Astrocyte (in vitro differentiated cells and primary cell): ENCODE measurements at places on chromosomes 1 and 21. TPM values are rescaled to one million over a fixed set of nuclear protein-coding genes. Genes with fewer than 3 reads are reported as not detected.

DNA sequence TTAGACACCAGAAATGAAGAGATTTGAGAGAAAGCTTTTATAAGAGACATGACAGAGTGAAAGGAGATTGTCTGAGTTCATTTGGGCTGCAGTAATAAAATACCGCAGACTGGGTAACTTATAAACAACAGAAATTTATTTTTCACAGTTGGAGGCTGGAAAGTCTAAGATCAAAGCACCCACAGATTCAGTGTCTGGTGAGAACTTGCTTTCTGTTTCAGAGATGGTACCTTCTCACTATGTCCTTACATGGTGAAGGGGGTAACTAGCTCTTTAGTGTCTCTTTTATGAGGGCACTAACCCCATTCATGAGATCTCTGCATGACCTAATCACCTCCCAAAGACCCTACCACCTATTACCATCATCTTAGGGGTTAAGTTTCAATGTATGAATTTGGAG is 30.9 kb upstream of the FCRL4 start:
- DNase-seq: no peak

DNA sequence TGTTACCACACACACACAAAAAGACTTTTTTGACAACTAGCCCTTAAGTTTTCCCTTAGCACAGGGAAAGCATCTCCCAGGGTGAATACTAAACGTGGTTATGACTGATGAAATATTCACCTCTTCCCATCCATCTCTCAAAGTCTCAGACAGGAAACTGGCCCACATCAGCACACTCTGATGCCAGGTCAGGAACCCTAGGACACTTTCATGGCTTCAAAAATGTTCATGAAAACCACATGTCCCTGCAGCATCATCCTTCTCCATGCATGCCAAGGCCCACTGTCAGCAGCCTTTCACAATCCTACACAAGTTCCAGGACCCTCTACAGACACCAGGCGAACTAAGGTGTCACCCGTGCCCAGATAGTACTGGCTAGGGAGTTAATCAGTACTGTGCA is 68.7 kb downstream of the DNTTIP2 start:
- peak; percentile 34 for DNase-seq

DNA sequence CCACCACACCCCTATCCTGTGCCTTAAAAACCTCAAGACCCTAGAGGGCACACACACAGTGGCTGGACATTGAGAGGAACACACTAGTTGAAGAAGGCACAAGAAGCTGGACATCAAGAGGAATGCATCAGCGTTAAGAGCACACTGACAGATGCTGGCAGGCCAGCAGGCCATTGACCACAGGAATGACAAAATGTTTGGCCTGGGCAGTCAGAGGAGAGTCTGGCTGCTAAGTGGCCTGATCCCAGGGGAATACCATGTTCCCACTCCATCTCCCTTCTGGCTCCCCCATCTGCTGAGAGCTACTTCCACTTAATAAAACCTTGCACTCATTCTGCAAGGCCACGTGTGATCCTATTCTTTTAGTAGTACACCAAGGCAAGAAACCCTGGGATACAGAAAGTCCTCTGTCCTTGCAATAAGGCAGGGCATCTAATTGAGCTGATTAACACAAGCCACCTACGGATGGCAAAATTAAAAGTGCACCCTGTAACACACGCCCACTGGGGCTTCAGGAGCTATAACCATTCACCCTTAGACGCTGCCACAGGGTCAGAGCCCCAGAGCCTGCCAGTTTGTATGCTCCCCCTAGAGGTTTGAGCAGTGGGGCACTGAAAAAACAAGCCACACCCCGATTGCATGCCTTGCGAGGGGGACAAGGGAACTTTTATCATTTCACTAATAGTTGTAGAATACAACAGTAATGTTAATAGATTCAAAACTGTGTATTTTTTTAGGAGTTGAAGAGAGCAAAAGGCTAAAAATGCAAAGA is 1216.1 kb upstream of the NCAM2 start:
- no peak for DNase-seq

GRCh38 chr1:84442256-84442655 is 36.8 kb upstream of the RPF1 start:
- DNase-seq: peak; percentile 90

The DNASE2B gene
- not detected in 2 replicates for total RNA-seq

The FGR gene
- total RNA-seq: 0.17 TPM in 1 of 2 replicates, not detected in the other

DNA sequence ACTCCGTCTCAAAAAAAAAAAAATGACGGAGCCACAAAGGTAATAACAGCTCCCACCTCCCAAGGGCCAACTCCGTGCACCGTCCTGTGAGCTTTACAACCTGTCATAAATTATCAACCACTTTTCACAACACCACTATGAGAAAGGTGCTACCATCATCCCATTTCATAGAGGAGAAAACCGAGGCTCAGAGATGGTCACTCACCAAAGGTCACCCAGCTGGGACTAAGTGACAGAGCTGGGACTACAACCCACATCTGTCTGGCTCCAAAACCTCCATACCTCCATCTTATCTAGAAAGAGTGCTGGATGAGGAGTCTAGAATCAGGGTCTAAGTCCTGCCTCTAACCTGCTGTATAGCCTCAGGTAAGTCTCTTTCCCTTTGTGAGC is 43.6 kb upstream of the ECE1 start:
- no peak for DNase-seq

The STIL gene
- total RNA-seq: 5.1 and 8.8 TPM in 2 replicates

- peak; percentile 55 for DNase-seq
Measured at GRCh38 chr1:87045761-87046304, 131.4 kb downstream of the HS2ST1 start.

DNA sequence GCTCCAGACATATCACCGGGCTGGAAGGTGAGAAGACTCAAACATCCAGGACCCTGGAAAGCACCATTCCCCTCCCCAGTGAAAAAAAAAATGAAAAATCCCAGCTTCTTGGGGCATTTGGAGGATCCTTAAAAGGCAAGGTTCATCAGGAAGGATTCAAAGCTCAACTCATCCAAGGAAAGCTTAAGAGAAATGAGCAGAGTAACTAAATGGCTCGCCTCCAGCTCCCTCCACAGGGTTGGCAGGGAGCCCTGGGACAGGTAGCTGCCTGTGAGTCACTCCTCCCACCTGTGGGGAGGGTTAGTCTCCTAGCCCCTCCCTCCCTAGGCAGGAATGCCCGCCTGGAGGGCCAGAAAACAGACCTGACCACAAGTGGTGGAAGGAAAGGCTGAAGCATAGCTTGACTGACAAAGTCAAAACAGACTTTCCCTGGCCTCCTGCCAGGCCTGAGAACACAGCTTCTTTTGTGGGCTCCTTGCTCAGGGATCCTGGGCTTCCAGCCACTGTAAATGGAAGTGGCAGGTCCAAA is 712 bp upstream of the LAMB3 start:
- DNase-seq: peak; percentile 67

DNA sequence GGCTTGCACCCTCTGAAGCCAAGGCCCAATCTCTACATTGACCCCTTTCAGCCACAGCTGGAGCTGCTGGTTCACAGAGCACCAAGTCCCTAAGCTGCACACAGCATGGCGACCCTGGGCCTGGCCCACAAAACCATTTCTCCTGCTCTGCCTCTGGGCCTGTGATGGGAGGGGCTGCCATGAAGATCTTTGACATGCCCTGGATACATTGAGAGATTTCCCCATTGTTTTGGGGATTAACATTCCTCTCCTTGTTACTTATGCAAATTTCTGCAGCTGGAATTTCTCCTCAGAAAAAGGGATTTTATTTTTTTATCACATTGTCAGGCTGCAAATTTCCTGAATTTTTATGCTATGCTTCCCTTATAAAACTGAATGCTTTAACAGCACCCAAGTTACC is 235.8 kb downstream of the COL11A1 start:
- DNase-seq: no peak

GRCh38 chr1:108193333-108193732 is 6.8 kb downstream of the SLC25A24 start:
- DNase-seq: no peak

- no peak for DNase-seq
Measured at GRCh38 chr21:32413015-32413504, 554 bp downstream of the EVA1C start.

GRCh38 chr1:90712153-90712856 is 4.8 kb downstream of the BARHL2 start:
- DNase-seq: no peak

GRCh38 chr21:29164323-29164942 is 34.0 kb downstream of the MAP3K7CL start:
- DNase-seq: peak; percentile 71

DNA sequence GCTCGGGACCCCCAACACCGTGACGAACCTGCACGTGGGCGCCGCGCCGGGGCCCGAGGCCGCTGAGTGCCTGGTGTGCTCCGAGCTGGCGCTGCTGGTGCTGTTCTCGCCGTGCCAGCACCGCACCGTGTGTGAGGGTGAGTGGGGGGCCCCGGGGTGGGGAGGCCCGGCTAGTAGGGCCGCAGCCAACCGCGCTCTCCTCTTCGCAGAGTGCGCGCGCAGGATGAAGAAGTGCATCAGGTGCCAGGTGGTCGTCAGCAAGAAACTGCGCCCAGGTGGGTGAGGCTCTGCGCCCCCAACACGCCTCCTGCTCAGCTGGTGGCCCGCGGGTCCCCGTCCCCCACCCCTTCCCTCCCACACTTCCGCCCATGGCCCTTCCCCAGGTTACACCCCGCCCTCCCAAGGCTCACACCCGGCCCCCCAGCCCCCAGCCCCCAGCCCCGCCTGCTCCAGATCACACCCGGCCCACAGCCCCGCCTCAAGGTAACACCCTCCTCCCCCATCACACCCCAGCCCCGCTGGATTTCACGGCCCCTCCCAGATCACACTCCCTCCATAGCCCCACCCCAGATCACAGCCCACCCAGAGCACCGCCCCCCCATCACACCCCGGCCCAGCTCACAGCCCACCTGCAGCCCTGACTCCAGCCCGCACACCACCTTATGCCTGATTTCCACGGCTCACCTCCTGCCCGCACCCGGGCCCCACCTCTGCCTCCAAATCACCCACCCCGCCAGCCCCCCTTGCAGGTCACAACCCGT is 2.4 kb upstream of the MMP23B start:
- no peak for DNase-seq

The HLCS gene
- total RNA-seq: 20.9 and 24.3 TPM in 2 replicates

DNA sequence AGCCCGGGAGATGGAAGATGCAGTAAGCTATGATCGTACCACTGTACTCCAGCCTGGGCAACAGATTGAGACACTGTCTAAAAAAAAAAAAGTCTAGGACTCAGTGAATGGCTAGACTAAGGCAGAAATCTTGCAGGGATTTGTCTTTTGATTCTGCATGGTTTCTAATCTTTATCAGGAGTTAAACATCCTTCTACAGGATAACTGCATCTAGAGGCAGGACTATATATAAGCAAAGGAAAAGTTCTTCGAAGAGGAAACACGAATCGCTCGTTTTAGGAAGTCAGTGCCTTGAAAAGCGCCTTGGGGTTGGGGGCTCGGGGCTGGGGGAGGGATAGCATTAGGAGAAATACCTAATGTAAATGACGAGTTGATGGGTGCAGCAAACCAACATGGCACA is 602 bp upstream of the UFC1 start:
- DNase-seq: no peak

DNA sequence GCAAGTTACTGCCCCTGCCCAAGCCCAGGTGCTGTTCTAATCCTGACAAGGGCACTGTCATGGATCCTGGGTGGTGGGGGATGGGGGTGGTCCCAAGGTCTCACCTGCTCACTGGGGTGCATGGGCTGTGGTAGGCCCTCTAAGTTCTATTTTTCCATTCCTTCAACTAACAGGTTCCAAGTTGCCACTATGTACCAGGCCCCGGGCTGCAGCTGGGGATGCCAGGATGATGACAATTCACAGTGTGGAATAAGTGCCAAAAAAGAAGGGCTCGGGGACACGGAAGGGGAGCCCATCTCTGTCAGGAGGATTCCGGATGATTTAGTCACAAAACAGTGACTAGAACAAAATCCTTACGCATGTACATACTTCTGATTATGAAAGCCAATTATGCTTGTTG is 76.0 kb downstream of the STUM start:
- DNase-seq: no peak

DNA sequence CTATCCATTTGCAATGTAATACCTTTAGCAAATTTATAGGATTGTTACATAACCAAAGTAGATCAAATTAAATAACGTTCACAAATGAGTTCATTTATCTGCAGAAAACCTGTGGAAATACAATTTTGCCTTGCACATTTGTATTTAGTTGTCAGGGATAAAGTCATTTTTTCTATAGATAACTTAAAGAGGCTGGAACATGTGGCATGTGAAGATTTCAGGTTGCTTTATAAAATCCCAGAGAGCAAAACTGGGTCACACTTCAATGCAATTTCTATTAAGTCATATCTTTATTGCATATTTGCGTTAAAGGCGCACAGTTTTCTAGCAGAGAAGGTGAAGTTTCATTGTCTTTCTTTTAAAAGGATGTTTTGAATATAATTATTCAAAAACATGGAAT is 342.4 kb downstream of the USP25 start:
- no peak for DNase-seq

- DNase-seq: no peak
Measured at GRCh38 chr21:16663436-16663835, 849.4 kb upstream of the CXADR start.

GRCh38 chr1:219489636-219490035 is 123.3 kb downstream of the ZC3H11B start:
- no peak for DNase-seq

GRCh38 chr1:169289016-169289415 is 78.6 kb downstream of the NME7 start:
- no peak for DNase-seq

GRCh38 chr1:25813734-25814471 is 5.9 kb upstream of the MTFR1L start:
- no peak for DNase-seq

DNA sequence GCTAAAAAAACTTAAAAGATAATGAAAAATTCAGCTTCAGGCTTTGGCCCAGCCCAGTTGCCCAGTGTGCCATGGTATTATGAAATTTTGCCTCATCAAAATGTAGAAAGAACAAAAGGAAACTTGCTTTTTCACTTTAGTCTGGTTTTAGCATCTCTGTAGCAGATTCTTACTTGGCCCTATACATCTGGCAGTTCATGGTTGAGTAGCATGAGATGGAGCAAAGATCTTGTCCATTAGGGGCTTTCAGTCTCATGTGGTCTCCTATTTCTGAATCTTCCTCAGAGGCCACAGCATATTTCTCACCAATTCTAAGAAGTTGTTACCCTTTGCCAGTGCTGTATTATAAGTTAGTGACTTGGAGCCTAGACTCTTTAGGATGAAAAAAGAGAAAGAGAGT is 58.5 kb downstream of the ATP2B4 start:
- DNase-seq: no peak

- no peak for DNase-seq
Measured at GRCh38 chr21:26914557-26914956, 52.3 kb downstream of the ADAMTS5 start.

- no peak for DNase-seq
Measured at GRCh38 chr1:221740993-221741702, 741 bp downstream of the DUSP10 start.

GRCh38 chr1:181104042-181104789 is 15.7 kb downstream of the IER5 start:
- DNase-seq: no peak

The MATN1 gene
- total RNA-seq: 0.32 and 0.34 TPM in 2 replicates

- no peak for DNase-seq
Measured at GRCh38 chr1:49052102-49052501, 275.4 kb upstream of the BEND5 start.

The CFAP107 gene
- not detected in 2 replicates for total RNA-seq
